HS-5 (cell line): ENCODE measurements at places on chromosomes 4 and X.
A peak's percentile ranks its signal among the peaks of the same experiment; 100 is the strongest.

GRCh38 chr4:25096251-25096980 is 63.8 kb downstream of the SEPSECS start:
- no peak for DNase-seq

DNA sequence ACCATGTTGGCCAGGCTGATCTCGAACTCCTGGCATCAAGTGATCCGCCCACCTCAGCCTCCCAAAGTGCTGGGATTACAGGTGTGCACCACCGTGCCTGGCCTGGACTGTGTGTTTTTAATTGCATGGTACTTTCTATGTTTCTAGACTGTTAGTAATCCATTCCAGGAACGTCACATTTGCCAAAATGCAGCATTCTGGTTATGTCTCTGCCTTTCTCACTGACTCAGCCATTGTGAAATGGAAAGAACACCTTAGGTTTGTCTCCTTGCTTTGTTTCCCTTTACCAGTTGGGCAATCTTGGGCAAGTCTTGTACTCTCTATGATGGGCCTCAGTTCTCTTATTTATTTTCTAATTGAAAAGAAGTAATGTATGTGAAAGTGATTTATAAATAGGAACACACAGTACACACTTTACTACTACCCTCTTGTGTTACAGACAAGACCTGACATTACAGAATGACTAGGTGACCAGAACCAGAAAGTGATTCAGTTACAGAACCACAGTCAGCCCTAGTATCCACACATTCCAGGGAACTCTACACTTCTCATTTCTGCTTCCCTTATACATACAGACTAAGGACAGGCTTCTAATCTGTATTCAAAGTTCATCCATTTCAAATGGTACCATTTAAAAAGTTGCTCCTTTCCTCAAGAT is 187.1 kb downstream of the MGST2 start:
- no peak for DNase-seq

DNA sequence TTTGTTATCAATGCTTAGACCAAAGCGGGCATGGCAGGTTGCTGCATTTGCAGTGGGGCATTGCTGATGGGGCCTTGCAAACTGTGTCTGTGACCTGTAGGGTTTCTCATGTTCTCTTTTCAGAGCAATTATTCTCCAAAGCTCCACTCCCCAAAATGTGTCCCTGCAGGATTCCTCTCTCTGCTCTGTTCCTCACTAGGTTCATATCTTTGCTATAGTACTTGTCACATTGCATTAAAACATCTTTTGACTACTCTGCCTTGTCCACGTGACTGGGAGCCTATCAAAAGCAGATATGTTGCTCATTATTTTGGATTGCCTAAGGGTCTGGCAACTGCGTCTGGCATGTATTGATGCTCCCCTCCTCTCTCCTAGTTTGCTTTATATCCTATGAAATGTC is 177.7 kb upstream of the MID1 start:
- DNase-seq, result no peak

GRCh38 chr4:188295899-188296298 is 156.7 kb downstream of the TRIML1 start:
- peak; percentile 38 for DNase-seq

GRCh38 chr4:113809311-113809710 is 47.8 kb upstream of the CAMK2D start:
- DNase-seq, result no peak

- DNase-seq, result no peak
Measured at GRCh38 chr4:581753-582361, 5.8 kb upstream of the TMEM271 start.

- DNase-seq, result no peak
Measured at GRCh38 chr4:155339999-155340398, 36.8 kb downstream of the MAP9 start.

- DNase-seq, result no peak
Measured at GRCh38 chr4:77578145-77578544, 27.5 kb upstream of the CXCL13 start.

DNA sequence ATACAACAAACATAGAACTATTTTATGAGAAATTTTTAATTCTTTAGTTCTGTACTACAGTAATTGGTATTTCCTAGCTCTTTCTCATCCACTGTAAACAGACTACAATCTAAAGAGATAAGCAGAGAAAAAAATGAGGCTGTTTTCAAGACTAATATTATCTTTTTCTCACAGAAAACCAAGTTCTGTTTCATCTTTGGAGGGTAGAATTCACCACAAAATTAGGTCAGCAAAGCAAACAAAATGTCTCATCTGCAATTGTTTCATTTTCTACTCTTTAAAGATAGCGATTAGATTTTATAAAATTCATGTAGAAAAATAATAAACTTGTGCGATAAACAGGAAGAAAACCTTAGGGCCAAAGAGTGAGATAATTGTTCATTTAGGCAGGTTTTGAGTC is 10.8 kb downstream of the APOO start:
- DNase-seq, result no peak

DNA sequence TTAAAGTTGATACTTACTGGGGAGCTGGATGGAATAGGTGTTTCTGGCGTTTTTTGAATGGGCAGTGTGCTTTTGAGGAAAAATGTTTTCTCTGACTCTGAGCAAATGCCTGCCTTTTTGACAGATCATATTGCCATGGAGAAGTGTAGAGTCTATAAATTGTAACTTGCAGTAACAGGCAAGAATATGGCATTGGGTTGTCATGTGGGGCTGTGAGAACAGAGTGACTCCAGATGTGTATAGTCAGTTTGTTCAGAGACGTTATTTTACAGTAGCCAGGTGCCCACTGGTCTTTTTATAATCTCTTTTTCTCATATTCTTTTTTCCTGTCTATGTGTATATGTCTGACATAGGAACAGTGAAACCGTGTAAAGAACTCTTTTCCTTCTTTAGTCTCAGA is 40.8 kb downstream of the RAPGEF2 start:
- DNase-seq, result no peak

DNA sequence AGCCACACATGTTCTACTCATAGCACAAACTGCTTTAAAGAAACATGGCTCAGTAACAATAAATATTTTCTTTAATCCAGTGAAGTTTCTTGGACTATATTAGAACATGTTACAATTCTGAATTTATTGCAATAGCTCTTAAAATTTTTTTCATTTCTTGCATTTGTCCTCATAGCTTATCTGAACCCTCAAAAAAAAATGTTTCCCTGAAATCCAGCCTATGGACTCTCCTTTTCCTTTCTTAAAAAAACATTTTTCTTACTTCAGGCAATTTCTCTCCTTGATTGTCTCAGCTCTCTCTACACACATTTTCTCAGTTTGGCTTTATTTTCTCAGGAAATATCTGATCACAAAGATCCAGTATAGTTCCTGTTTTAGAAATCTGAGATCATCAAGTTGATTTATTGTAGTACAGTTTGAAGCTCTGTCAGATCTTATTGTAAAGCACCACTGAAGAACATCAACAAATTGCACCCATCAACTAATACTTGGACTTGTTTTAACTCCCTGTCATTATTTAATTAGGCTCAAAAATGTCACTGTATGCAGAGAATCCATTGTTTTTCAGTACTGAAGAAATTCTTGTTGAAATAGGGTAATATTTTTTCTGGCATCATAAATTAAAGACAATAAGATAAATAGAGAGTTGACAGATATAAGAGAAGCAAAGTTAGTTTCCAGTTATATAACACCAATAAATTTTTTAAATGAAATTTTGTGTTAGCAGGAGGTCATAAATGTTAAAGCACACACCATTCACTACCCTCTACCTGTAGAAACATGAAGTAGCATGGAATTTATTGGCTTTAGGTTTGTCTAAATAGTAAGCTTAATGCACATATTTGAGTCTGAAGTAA is 317.7 kb downstream of the ARHGAP24 start:
- DNase-seq, result no peak

DNA sequence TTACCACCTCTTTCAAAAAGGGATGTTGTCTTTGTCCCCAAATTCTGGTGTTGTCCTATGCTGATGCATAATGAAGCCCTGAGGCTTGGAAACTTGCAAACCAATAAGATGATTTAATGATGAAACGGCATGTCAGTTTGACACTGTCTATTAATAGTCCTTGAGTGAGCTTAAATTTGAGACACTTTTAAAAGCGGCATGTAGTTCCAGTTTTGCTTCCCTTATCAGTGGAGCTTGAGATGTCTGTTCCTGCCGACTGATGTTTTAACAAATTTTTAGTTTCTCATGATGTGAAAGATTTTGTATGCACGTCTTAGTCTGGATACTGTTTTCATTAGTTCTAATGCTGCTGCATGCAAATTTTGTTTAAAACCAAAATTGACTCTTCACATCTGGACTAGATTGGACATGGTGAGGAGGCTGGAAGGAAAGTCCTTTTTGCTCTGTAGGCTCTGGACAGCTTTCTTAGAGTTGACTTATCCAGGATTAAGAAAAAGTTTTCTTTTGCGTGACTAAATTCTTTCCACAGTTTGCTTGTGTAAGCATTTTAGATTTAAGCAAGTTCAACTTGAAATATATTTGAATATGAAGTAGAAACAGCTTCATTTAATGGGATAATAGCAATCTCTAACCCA is 11.7 kb downstream of the C1GALT1C1 start:
- no peak for DNase-seq

- no peak for DNase-seq
Measured at GRCh38 chr4:17347445-17347844, 164.4 kb downstream of the QDPR start.

- no peak for DNase-seq
Measured at GRCh38 chrX:102339312-102340298, 92.6 kb downstream of the NXF2 start.

GRCh38 chrX:133653358-133653757 is 238.1 kb upstream of the GPC4 start:
- no peak for DNase-seq

DNA sequence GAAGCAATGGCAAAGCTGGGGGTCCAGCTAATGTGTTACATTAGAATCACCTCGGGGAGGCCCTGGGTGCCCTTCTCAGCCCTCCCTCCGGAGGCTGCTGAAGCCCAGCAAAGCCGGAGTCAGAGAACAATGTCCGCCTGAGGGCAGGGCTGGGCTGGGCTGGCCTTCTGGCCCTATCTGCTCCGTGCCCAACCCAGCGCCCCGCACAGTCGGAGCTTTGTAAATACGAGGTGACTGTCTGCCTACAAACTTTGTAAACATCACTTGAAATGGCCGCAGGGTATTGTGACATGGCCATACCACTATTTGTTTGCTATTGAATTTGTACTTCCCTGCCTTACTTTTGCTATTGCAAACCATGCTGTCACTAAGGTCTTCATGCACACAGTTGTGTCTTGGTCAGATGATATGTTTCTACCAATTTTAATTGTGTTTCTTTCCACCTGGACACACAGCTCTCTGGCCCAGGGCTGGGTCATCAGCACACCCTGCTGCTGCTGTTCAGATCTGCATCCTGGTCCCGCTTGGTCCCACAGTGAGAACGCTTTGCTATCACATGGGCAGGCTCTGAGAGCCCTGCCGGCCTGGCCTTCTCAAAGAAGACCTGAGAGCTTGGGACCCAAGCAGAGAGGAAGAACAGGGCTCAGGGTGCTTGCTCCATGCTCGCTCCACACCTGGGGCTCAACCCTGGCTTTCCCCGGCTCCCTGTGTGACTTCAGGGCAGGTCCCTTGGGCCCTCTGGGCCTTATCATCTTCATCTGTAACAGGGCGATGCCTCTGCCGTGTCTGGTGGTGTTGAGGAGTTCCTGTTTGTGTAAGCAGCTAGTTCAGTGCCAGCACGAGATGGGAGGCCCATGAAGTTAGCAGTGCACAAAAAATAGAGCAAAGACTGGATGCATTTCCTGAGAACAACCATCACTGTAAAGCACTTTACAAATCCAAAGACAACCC is 2.3 kb downstream of the S100P start:
- no peak for DNase-seq

- no peak for DNase-seq
Measured at GRCh38 chr4:42478946-42479345, 81.7 kb downstream of the SHISA3 start.

DNA sequence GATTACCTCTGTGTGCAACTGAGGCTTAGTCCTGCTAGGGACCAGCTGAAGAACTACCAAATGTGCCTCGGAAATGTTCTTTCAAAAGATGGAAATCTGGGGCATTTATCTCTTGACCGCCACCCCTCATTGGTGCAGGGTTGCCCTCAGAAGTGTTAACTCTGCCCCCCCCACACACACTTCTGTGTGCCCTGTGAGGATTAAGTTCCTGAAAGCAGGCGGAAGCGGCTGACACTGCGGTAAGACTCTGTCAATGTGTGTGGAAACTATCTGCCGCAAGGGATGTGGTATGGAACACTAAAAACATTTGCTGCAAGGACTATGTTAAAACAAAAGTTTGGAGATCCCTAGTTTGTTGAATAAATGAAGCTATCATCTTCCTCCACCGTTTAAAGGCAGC is 106.9 kb upstream of the NDP start:
- DNase-seq, result no peak

- DNase-seq, result no peak
Measured at GRCh38 chr4:174592256-174592984, 70.1 kb upstream of the HPGD start.

DNA sequence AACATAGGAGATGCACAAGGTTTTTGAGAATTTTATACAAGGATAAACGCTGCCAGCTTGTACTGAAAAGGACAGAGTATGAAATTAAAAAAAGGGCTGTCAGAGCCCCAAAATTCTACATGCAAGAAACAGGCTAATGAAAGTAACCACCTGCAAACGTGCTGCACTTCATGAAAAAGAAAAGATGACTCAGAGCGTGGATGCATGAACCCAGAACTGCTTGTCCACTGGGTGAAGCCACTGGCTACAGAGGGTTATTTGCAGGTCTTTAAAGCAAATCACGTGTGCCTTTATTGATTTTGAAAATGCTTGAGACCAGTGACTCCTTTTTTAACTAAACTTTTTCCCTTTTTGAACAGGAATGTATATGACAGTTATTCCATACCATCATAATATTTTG is 25.3 kb upstream of the FRMD7 start:
- DNase-seq, result no peak

GRCh38 chrX:4094926-4095325 is 381.5 kb upstream of the PRKX start:
- no peak for DNase-seq

DNA sequence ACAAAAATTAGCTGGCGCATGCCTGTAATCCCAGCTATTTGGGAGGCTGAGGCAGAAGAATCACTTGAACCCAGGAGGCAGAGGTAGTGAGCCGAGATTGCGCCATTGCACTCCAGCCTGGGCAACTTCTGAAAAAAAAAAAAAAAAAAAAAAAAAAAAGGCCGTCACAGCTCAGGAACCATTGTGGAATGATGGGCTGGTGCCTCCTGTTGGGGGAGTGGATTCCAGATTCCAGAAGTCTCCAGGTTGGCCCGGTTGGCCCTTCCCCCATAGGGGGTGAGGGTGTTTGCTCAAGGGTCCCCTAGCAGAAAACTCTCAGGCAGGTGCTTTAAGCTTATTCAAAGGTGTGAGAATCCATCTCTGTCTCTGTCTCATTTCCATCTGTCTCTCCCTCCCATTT is 11.5 kb downstream of the SH3TC1 start:
- DNase-seq, result no peak

DNA sequence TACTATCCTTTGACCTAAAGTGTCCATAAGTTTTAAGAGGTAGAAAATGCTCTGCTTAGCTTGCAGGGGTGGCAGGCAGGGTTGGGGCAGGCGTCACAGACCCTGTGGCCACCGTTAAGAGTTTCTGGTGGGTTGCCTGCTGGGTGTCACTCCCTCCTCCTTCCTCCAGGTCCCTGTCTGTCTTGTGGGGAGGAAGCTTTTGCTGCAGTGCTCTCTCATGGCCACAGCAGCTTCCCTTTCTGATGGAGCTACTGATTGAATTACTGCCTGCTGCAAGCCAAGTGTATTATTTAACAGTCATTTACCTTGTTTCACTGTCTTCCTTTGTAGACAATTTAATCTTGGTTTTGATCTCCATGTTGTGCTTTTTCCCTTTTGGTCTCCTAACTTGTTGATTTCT is 384.6 kb downstream of the IDS start:
- DNase-seq, result no peak

- no peak for DNase-seq
Measured at GRCh38 chrX:79094075-79094832, 50.2 kb upstream of the GPR174 start.

- DNase-seq, result no peak
Measured at GRCh38 chr4:124279741-124280140, 432.8 kb downstream of the ANKRD50 start.
